Small intestine (tissue), 16 donors: ENCODE measurements at places on chromosomes 6 and 20. TPM values are rescaled to one million over a fixed set of nuclear protein-coding genes. Genes with fewer than 3 reads are reported as not detected.

GRCh38 chr6:69958978-69959377 is 92.6 kb downstream of the COL19A1 start:
- H3K4me1 ChIP-seq: no peaks in the 10 kb centered on the region
- H3K27me3 ChIP-seq: no peaks in the 10 kb centered on the region
- no peak overlapping the region for H3K4me3 ChIP-seq
- no peaks in the 10 kb centered on the region for H3K36me3 ChIP-seq

DNA sequence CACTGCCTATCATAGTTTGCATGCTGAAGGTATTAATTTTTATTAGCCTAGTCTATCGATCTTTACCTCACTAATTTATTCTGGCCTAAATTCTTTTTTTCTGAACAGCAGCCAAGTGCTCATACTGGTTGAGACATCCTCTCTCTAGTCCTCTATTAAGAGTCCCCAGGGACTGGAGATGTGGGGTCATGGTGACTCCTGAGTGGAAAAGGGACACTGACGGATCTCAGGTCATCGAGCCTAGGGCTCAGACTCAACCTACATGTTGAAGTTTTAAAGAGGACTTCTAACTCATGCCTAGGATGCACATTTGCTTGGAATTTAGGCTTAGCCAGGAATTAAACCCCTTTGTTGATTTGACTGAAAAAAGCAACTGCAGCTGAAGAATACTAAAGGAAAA is 378.1 kb downstream of the BTBD9 start:
- peaks cover 7% of the 10 kb centered on the region for H3K4me1 ChIP-seq
- no peaks in the 10 kb centered on the region for H3K27me3 ChIP-seq
- H3K27ac ChIP-seq: no peak overlapping the region
- no peak for DNase-seq
- H3K4me3 ChIP-seq: no peak overlapping the region

GRCh38 chr6:147441751-147442150 is 66.7 kb upstream of the SAMD5 start:
- H3K27ac ChIP-seq: no peak overlapping the region
- no peaks in the 10 kb centered on the region for H3K27me3 ChIP-seq
- no peaks in the 10 kb centered on the region for H3K4me1 ChIP-seq
- H3K36me3 ChIP-seq: no peaks in the 10 kb centered on the region

GRCh38 chr6:139871803-139872510 is 497.5 kb upstream of the CITED2 start:
- peaks cover 19% of the 10 kb centered on the region for H3K4me1 ChIP-seq
- no peak overlapping the region for H3K4me3 ChIP-seq

BIRC7 gene
- not detected for polyA plus RNA-seq
